NT2/D1 (cell line): ENCODE measurements at places on chromosomes 4 and X.
A peak's percentile ranks its signal among the peaks of the same experiment; 100 is the strongest.

GRCh38 chr4:36551697-36552214 lies 270.3 kb downstream of the DTHD1 start:
- no peak for DNase-seq

DNA sequence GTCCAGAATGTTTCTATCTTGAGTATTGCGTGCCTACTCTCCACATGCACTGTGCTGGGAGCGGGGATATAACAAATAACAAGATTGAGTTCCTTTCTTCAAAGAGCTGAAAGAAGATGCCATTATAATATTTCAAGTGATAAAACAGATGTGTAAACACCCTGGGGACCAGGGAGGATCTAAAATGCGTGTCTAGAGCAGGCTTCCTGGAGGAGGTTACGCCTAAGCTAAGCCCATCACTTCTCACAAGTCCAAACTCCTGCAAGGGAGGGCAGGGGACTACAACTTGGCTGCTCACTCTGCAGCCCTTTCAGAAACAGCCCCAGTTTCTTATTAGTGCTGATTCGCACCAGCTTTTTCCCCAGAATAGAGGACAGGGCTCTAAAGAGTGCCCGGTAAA lies 21.5 kb downstream of the PTCHD1 start:
- DNase-seq: no peak

DNA sequence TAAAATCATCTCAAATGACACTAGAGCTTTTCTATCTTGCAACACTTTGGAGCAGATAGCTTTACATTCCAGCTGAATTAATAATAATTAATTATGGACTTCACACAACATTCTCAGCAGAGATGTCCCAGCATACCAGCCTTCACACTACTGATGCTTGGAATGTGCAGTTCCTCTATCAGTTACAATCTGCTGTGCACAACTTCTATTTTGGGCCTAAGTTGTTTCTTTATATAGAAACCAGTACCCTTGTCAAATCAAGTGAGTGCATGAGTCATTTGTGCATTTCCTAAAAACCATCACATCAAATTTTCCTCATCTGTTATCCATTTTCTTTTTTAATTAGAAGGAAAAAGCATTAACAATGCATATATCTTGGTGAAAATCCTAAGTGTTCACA lies 8.8 kb upstream of the RASL11B start:
- DNase-seq: no peak

DNA sequence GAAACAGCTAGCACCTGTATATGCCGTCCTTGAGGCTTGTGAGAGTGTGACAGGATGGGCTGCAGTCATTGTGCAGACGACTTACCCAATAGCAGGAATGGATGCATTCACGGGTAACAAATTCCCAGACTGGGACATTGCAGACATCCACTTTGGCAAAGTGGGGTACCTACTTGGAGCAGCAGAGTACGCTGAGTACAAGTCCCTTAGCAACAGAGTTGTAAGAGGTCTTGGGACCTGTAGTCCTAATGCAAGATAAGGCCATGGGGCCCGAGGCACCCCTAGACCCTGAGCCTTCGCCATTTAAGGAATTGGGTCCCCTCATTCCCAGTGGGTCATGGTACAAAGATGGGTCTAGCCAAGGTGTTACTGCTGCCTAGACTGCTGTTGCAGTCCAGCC lies 55.4 kb upstream of the CCDC149 start:
- DNase-seq: no peak

- DNase-seq: no peak
These were observed 33.4 kb upstream of the KLHL34 start for GRCh38 chrX:21691512-21692018.

DNA sequence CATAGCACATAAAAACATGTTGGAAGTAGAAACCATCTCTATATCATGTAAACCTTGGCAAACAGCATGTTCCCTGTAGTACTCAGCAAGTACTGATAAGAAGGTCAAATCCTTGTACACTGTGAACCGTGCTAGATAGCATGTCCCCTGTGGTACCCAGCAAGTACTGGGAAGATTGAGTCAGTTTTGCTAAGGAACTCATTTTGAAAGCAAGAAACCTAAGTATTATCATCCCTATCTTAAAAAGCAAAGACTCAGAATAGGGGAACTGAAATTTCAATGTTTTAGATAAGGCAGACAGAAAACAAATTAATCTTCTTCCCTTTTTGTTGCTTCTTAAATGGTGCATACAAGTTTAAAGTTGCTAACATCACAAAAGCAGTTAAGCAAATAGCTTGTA lies 180.2 kb downstream of the RBM46 start:
- DNase-seq: no peak

GRCh38 chr4:109432696-109433095 lies 919 bp upstream of the SEC24B start:
- no peak for DNase-seq

- DNase-seq: peak; percentile 51
These were observed 105.6 kb downstream of the HNRNPD start for GRCh38 chr4:82268050-82268825.

DNA sequence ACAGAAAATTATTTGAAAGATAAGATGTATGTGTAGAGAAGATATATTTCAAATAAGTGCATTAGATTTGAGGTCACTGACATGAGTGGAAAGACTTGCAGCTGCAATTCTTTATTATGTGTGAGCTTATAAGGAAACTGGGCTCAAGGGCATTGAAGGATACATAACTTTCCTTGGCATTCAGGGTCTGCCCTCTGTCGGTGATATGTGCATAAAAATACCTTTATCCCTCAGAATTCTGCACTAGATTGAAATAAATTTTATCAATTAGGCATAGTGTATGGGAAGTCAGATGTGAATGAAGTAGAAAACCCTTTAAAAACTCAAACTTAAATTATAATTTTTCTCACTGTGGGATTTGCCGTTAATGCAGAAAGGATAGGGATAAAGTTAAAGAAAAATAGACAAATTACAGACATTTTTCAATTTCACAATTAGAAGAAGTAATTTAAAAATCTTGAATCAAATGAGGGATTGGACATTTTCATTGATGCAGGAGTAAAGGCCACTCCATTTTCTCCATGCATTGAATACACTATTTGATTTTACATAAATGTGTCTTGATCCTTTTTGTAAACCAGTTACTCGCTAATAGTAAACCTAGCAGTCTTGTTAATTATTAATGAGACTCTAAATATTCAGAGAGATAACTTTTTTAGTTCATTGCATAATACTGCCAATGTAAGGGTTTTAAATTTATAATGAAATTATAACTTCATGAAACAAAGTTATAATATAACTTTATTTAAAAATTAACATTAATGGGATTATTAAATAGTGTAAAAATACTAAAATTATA lies 21.0 kb upstream of the ETNPPL start:
- no peak for DNase-seq

DNA sequence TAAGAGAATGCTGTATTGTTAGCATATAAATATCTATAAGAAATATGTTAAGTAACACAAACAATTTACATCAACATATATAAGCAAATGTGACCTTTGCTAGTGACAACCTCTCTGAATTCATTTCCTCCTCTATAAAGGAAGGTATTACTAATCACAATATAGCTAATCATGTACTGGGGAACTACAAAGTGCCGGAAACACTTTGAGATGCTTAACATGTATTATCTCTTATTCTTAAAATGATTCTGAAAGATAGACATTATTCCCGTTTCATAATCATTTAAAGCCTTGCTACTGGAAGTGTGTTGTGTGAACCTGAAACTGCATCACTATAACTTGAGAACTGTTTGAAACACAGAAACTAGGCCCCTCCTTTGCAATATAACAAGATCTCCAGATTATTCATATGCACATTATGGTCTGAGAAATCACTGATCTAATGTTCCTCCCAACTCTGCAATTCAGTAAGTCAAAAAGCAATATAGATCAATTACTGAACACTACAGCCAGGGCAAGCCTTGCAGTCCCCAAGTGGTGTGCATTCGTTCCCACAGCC lies 54.0 kb downstream of the KLHL8 start:
- DNase-seq: no peak

- DNase-seq: no peak
These were observed 257.0 kb upstream of the LDB2 start for GRCh38 chr4:17155486-17155885.

- peak; percentile 66 for DNase-seq
These were observed at the start of gene KIT for GRCh38 chr4:54657551-54658251. Gene KIT (plus strand): TSS chr4:54657957. CDS start chr4:54658015, 58 bp downstream.

- DNase-seq: no peak
These were observed 117.2 kb downstream of the CFAP299 start for GRCh38 chr4:80452768-80453167.

- DNase-seq: no peak
These were observed 1.8 kb downstream of the PCSK1N start for GRCh38 chrX:48833542-48834138.

GRCh38 chr4:6926681-6927478 lies 17.3 kb downstream of the TBC1D14 start:
- DNase-seq: no peak

DNA sequence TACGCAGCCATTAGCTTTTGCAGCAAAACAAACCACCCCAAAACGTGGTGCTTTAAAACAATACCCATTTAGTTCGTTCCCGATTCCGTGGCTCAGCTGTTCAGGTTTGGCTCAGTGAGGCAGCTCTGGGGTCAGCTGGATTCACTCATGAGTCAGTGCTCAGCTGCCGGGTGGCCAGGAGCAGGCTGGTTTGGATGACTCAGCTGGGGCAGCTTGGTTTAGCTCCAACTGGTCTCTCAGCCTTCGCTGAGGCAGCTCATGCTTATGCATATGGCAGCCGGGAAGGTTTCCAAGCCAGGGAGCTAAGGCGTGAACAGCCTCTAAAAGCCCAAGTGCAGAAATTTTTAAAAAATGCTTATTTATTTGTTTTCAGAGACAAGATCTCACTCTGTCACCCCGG lies 13.3 kb upstream of the CD99 start:
- no peak for DNase-seq

- DNase-seq: no peak
These were observed 52.7 kb upstream of the ZCCHC13 start for GRCh38 chrX:74251006-74251930.

DNA sequence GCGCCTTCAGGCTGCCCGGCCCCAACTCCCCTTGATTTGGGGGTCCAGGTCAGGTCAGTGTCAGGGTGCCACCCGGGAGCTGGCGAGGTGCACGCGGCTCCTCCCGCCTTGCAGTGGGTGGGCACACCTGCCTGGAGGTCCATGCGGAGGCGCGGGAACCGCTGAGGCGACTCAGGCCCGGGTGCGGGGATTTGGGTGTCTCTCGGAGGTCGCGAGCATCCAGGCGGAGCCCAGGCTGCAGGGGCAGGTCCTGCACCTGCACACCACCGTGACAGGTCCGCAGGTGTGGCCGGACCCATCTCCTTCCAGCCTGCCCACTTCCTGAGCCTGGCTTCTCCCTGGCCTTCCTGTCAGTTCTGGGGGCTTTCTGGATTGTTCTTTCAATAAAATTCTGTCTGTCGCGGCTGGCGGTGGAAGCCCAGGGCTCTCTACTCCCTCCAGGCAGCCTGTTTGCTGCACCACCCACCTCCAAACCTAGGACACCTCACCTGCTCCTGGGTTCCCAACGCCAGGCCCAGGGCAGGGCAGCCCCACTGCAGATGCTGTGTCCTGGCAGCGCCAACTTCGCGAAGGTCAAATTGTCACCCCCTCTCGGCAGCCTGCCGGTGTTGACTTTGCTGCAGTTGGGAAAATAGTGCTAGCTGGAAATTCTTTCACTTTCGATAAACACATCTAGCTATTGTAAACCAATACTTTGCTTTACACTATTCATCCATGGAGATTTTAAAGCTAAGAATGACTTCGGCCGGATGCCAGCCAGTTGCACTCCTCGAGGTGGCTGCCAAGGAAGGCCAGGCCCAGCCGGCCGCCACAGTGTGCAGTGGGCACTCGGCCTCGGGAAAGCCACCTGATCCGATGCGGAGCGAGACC lies 35.9 kb downstream of the FGFRL1 start:
- DNase-seq: no peak

DNA sequence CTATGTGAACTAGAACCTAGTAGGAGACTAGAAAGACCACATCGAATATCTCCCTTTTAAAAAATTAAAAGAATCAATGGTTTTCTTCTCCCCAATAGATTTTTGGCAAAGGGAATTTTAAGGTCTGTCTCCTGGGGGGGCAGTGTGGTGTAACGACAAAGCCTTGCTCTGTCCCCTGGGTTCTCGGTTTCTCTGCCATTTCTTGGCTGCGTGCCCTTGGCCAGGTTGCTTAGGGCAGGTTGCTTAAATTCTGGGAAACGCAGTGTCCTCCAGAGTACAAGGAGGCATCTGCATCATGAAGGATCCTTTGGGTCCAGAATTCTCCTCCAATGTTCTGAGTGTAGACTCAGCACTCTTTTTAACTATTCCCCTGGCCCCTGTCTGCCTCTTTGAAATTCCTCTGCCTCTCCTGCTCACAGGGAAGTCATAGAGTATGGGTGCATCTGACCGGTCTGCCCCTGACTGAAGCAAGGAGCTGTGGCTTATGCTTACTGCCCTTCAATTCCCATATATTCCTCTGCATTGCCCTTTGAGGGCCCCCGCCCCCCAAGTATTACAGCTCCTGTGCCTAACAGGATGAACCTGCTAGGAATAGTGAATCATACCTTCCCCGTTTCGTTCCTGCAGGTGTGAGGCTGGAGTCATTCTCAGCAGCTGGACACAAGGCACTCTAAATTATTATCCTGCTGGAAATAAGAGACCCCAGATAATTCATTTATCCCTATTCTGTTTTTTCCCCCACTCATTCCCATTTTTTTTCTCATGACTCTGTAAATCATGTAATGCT lies 2.2 kb downstream of the KIT start:
- no peak for DNase-seq
